ENCODE measurements at places on chromosomes 7 and 10.

GRCh38 chr7:102431617-102432298 lies 1.6 kb upstream of the ORAI2 start:
- H3K4me1 ChIP-seq: peaks cover 82% of the 10 kb centered on the region
- no peaks in the 10 kb centered on the region for H3K36me3 ChIP-seq
- DNase-seq: peak; percentile 86
- peak overlapping the region; percentile 13 for H3K4me3 ChIP-seq
- H3K27ac ChIP-seq: peak overlapping the region; percentile 98
- H3K27me3 ChIP-seq: no peaks in the 10 kb centered on the region

GRCh38 chr10:111525696-111526095 lies 448.9 kb downstream of the ADRA2A start:
- no peak overlapping the region for H3K4me3 ChIP-seq
- H3K4me1 ChIP-seq: no peaks in the 10 kb centered on the region
- no peak overlapping the region for H3K27ac ChIP-seq

- peaks cover 3% of the 10 kb centered on the region for H3K4me1 ChIP-seq
- DNase-seq: no peak
- no peaks in the 10 kb centered on the region for H3K27me3 ChIP-seq
- no peak overlapping the region for H3K27ac ChIP-seq
- H3K4me3 ChIP-seq: no peak overlapping the region
Measured at GRCh38 chr7:3753868-3754267, 452.8 kb downstream of the SDK1 start.

DNA sequence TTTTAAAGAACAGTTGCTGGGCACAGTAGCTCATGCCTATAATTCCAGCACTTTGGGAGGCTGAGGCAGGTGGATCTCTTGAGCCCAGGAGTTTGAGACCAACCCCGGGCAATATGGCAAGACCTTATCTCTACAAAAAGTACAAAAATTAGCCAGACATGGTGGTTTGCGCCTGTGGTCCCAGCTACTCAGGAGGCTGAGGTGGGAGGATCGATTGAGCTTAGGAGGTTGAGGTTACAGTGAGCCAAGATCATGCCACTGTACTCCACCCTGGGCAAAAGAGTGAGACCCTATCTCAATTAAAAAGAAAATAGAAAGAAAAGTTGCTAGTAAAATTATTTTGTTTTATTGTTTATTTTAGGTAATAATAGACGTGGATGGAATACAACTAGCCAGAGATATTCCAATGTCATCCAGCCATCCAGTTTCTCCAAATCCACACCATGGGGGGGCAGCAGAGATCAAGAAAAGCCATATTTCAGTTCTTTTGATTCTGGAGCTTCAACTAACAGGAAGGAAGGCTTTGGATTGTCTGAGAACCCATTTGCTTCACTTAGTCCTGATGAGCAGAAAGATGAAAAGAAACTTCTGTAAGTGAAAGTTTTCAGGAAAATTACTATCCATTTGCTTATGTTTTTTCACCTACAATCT lies 3.0 kb downstream of the NUP42 start:
- peaks cover 42% of the 10 kb centered on the region for H3K36me3 ChIP-seq
- no peak for DNase-seq
- peaks cover 17% of the 10 kb centered on the region for H3K4me1 ChIP-seq
- no peak overlapping the region for H3K27ac ChIP-seq
- no peak overlapping the region for H3K4me3 ChIP-seq

GRCh38 chr7:126776498-126776897 lies 476.2 kb downstream of the GRM8 start:
- no peak overlapping the region for H3K4me3 ChIP-seq
- no peaks in the 10 kb centered on the region for H3K4me1 ChIP-seq
- H3K36me3 ChIP-seq: no peaks in the 10 kb centered on the region

Data from B cell (primary cell).